H4 (cell line): ENCODE measurements at places on chromosomes 6 and 20.

GRCh38 chr20:12849225-12849910 lies 159.4 kb upstream of the SPTLC3 start:
- no peak for DNase-seq

DNA sequence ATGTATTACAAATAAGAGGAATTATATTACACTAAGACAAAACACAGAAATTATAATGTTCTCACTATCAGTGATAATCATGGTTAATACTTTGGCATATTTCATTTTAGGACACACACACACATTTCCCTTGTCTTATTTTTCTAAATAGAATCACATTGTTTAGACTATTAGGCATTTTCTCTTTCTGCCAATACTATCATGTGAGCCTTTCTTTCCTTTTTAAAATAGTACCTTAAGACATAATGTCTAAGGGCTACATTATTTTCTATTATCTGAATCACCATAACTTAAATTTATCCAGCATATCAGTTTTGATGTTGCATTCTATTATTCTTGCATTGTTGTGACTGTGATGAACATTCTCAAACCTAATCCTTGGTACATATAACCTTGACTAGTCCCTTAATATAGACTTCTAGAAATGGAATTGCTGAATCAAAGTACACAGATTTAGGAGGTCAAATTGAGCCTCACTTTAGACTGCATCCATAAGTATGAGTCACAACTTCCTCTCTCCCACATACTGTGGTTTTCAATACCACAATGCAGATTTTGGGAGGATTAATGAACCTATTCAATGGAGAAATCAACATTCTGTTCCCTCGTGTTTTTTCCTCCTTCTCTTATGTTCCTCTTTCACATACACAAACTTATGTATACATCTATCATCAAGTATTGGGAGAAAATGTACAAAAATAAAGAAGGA lies 212.6 kb downstream of the MOXD1 start:
- DNase-seq = peak; percentile 56

GRCh38 chr6:12395898-12396297 lies 105.7 kb downstream of the EDN1 start:
- no peak for DNase-seq

GRCh38 chr6:25882051-25882496 lies 8.0 kb upstream of the SLC17A3 start:
- DNase-seq = no peak

DNA sequence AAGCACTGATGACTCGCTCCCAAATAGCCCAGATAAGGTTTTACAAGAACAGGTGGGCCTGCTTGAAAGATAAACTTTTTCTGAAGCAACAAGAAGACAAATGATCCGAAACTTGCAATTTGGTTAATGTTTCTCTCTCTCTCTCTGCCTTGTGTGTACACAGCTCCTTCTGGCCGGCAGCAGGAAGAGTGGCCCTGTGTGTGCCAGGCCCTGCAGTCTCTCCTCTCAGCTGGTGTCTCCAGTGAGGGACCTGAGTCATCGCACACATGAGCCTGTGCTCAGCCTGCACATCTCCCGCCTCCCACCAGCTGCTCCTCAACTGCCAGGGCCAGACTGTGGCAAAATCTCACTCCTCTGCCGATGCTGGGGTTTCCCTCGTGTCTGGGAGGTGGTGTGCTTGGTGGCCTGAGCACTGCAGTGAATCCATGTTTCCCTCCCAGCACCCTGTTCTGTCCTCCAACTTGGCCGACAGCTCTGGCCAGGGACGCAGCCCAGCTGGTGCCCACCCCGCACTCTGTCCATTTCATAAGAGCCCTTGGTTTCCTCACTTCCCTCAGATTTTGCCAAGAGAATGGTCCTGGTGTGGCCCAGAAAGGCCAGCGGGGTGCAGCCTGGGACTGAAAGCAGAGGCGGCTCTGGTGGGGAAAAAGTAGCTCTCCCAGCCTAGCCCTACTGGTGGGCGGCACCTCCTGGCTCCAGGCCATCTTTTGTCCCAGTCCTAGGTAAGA lies 49.4 kb downstream of the ERMARD start:
- peak; percentile 74 for DNase-seq

- no peak for DNase-seq
These were observed 11.5 kb downstream of the TMEM63B start for GRCh38 chr6:44138717-44139350.

- no peak for DNase-seq
These were observed 174.1 kb downstream of the CDH26 start for GRCh38 chr20:60132162-60132826.

DNA sequence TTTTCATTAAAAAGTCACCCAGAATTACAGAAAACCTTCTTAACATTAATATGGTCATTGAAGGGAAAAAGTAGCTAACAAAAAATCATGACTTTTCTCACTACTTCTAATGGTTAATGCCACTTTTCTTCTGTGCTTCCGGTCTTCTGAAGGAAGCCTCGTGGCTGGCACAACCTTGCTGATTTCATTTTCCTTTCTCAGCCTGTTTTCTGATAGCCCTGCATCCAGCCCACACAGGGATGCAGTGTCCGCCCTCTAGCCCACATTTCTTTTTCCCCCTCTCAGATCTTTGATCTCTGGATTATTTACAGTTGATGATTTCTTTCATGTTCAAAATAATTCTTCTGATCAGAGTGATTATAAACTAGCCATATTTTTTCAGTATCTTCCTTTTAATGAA lies 655.4 kb upstream of the EPHA7 start:
- no peak for DNase-seq

DNA sequence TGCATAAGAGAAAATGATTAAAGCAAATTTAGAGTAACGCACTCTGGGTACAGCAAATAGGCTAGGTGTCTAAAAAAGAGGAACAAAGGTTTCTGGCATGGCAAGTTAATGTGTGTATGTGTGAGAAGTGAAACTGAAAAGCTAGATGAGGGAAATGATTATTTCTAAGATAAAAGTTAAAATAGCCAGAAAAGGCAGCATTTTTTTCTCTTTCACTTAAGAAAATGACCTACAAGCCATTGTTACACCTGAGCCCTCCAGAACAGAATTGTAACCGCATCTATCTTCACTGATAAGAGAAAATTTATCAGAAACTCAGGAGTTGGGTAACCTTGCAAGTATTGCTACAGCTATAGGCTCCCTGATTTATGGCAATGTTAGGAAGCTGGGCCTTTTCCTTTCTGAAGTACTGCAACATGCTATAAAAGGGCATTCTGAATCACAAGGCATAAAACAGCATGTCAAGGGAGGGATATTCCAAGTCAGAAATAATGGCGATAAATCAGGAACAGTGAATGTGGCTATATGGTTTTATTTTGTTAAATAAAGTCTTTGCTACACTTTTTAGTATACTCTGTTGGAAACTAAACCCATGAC lies 395.3 kb downstream of the TBC1D32 start:
- DNase-seq = no peak

DNA sequence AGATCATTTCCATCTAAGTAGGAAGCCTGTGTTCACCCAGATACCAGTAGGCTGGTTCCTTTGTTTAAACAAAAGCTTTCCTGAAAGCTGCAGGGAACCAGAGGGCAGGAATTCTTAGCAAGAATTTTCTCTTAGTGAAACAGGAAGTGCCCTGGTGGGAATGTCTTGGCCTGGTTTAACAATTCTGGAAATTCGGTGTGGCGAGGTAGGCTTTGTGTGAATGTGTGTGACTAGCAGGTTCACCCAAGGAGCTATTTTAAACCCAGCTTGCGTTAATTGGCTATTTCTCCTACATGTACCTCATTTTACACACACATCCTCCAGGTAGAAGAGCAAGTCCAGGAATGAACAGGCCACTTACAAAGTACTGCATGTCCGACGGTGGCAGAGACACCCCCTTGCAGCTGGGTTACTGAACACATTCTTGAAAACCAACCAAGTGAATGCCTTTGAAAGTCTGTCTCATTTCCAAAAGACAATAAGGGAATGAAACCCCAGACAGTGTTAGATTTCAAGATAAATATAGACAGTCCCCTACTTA lies 64.6 kb downstream of the GFOD1 start:
- DNase-seq = no peak

DNA sequence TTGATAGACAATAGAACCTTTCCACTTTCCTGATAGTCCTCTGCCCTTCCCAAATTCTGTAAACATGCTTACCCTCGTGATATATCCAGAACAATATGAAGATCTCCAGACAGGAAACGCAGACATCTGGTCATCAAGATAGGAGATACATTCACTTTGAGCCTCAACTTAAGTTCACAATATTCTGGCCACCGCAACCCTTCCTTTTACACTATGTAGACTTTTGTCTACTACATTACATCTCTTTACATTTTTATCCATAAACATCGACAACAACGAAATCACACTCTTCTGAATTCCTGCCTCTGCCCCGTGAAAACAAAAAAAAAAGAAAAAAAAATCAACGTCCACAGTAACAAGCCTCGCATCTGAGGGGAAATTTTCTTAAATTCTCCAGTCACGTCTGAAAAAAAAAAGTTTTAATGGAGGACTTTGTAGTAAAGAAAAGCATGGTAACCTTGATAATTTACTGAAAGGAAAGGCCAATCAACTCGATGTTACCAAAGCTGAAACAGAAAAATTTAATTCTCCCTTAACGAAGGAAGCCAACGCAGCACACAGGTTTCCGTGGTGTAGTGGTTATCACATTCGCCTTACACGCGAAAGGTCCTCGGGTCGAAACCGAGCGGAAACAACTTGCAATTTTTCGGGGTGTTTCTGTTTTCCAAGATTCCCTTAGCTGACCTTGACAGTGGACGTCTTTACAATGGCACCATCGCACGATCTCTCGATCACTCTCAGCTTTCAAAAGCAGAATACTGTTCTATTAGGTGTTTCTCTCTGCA lies 21.8 kb downstream of the POM121L2 start:
- no peak for DNase-seq

GRCh38 chr20:62493253-62493885 lies 17.6 kb upstream of the GATA5 start:
- no peak for DNase-seq

DNA sequence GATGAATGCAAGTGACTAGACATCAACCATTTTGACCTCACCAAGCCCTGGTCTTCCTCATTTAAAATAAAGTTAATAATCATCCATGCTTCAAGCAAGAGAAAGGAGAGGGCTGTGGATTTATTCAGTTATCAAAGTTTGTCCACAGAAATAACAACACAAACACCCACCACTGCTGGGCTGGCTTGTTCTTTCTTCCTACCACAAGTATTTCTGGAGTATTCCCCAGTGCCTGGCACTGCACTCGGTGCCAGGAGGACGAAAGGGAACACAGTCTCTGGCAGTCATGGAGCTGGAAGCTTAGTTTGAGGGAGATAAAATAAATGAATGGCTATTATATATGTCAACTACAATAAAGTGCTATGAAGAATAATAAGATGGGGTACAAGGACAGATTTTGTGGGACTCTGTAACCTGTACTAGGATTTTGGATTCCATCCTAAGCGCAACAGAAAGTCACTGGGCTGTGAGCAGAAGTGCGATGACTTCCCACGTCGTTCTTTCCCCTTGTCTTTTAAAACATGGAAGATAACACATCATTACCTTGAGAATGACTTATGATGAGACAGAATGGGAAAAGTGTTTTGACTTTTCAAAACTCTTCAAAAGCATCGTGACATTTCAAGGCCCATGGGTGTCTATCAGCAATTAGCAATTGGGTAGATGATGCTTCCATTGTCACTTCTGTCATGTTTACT lies 74.5 kb upstream of the TRAF3IP2 start:
- DNase-seq = no peak

DNA sequence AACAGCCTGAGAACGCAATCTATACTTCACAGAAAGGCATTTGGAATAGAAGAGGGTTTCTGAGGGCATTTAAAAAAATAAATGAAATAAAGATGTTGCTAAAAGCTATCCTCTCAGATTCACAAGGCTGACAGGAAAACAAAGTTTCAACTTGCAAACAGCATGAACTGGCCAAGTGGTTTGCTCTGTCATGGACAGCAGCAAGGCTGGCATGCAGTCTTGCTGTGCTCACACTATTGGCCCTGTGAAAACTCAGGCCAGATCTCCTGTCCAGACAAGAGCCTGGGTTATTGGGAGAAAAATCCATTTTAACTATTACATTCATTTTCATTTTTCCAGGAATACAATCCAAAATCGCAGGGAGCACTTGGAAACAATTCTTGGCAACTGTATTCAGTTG lies 506.2 kb upstream of the SLC35B3 start:
- DNase-seq = no peak

GRCh38 chr6:82534876-82535275 lies 171.3 kb downstream of the TPBG start:
- DNase-seq = no peak

DNA sequence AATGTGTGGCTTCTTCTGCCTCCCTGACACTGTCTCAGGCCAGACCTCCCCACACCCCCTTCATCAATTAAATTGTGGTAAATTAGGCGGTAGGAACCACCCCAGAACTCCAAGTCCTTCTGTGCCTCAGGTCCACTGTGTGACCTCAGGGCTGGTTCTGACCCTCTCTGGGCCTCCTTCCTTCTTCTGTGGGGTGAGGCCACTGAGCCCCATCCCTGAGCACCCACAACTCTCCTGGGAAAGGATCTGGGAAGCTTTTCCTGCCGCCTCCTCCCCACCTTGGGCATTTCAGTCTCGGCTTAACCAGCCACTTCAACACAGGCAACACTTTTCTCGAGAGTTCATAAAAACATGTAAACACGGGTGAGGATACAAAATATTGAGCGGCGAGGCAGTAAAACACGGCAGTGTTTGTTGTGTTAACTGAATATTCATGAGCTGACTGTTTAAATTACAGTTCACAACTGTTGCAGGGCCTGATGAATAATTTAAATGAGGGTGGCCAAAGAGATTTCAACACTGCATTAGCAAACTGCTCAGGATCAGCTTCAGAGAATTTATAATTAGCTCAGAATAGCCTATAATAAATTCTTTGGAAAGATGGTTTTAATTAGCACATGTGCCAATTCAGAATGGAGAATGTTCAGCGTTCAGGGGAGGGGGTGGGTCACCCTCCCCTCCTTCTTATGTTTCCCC lies 112.1 kb downstream of the TOX2 start:
- no peak for DNase-seq

- DNase-seq = no peak
These were observed 5.6 kb upstream of the IFNGR1 start for GRCh38 chr6:137224799-137225198.

DNA sequence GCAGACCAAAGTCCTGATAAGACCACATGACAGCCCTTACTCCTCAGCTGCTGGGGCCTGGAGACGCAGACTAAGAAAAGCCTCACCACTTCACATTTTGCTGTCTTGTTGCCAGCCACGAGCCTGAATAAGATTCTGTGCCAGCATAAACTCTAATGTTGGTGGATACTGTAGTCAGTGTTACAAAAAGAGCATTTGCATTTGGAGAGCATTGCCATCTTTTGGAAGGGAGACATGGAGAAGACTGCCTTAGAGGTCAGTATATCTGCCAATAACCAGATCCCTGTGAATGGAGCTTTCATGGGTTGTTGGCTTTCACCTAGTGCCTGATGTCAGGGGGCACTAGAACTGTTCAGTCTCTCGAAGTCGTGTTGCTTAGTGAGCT lies 315.2 kb downstream of the ZFAND3 start:
- DNase-seq = no peak
